ENCODE measurements at places on chromosomes 1 and 21.
A peak's percentile ranks its signal among the peaks of the same experiment; 100 is the strongest.

GRCh38 chr1:196324345-196324744 lies 283.9 kb downstream of the KCNT2 start:
- no peak for DNase-seq

GRCh38 chr1:225735252-225736149 lies 42.1 kb upstream of the SRP9 start:
- no peak for DNase-seq

DNA sequence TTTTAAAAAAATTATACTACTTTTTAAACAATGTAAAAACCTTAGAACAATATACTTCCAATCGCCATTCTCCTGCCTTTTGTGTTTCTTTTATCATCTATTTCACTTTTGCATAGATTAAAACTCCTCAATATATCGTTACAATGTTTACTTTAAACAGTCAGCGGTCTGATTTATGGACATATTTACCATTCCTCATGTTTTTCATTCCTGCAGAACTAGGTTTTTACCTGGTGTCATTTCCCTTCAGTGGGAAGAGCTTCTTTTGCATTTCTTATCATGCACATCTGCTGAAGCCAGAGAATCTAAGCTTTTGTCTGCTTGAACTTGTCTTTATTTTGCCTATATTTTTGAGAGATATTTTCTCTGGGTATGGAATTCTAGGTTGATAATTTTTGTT lies 277.4 kb upstream of the PLXNA2 start:
- DNase-seq = no peak

GRCh38 chr1:193569983-193570269 lies 383.5 kb upstream of the B3GALT2 start:
- no peak for DNase-seq

DNA sequence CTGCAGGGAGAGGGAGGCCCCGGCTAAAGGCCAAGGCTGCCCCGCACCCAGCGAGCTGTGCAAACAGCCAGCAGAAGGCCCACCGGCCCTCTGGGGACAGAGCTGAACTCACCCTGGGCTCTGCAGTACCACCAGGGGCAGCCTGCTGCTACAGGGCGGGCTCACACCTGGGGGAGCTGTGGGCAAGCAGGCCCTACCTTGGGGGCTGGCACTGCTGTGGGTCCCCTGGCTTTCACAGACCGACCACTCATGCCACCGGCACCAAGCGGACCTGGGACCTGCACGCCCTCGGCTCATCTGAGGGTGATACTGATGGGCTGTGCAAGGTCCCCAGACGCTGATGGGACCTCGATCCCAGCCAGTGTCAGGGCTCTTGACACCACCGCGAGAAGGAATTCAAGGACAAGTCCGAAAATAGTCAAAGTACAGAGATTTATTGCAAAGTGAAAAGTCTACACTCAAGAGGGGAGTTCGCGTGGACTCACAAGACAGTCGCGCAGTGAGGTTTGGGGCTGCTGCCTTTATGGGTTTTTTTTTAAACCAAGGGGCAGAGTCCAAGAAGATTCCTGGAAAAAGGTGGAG lies 61.0 kb upstream of the ADARB1 start:
- no peak for DNase-seq

- no peak for DNase-seq
Measured at GRCh38 chr1:19153169-19153568, 56.9 kb downstream of the UBR4 start.

DNA sequence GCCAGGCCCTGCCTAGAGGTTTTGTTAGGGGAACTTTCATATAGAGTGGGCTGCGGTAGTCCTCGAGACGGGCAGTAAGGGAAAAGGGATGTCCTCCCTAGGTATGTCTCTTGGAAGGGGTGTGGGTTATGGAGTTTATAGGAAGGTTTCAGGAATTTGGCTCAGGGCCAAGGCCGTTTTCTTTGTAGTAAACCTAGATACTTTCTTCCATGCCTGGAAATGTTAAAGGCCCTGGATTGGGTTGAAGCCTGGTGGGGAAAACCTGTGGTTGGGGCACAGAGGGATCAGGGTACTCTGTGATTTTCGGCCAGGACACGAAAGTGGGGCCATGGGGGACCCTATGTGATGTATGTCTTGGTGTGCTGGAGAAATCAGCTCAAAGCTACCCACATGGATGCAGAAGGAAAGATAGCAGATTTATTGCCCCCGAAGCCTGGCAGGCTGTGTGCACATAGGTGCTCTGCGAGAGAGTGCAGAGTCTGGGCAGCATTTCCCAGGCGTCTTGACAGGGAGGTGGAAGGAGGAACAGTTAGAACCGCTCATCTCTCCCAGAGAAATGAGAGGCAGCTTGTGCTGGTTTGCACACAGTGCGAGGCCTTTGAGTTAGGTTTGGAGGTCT lies 1.7 kb downstream of the SNAP47 start:
- no peak for DNase-seq

DNA sequence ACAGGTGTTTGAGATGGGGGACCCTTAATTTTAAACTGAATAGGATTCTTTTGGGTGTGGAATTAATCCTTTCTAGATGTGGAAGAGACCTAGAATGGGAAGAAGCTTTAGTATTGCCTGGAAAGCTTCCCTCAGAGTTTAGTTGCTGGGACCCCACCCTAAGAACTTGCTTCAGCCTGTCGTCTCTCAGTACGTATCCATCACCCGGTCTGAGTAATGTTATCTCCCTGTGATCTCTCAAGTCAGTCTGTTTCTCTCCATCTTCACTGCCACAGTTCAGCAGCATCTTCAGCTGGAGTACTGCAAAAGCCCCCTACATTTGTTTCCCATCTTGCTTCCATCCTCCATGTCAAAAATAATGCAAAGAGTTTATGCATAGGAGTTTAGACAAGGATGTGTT lies 28.9 kb downstream of the CNST start:
- no peak for DNase-seq

DNA sequence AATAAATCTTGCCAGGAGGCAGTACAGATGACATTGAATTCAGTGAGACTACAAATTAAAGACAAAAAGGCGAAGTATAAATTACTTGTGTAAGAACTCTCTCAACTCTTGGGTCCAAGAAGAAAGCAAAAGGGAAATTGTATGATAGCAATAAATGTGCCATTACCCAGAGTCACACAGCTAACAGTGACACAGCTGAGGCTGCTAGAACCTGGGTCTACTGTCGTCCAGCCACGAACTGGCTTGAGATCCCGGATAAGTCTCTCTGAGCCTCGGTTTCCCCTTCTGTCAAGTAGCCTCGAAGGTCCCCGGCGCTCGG lies 362 bp upstream of the ROR1 start:
- no peak for DNase-seq

DNA sequence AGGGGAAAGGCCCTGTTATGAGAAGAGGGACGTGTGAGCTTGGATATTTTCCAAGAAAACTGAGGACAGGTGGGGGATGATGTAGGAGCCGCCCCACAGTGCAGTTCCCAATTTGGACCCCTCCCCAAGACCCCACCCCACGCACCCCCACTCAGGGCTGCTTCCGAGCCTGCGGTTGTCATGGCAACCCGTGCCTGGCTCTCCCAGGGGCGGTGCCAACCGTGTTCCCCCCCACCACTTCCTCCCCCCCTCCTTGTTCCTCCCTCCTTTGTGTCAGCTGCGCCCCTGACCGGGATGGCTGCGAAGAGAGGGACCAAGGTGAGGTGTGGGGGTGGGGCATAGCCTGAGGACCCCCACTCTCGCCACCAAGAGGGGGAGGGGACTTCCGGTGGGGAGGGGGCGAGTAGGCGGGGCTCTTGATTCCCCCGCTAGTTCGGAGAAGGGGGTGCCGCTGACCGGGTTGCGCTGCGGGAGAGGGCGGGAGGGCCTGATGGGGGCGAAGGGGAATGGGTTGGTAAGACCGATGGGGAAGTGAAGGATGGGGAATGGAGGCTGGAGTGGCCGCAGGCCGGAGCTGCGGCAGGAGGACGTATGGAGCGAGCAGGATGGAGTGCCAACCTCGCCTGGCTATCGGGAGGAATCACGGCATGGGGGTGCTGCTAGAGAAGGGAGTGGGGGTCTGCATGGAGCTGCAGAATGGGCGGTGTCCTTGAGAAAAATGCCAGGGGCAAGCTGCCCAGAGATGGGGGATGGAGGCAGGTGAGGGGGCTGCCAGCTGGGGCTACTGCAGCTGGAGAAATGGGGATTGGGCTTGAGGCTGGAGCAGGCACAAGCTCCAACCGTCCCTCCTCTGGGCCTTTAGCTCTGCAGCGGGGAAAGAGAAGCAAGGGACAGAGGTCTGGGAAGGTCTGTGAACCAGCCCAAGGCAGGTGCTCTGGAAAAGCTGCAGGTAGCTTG lies 953 bp downstream of the TRIM46 start:
- DNase-seq = peak; percentile 60

- no peak for DNase-seq
Measured at GRCh38 chr1:189609167-189609566, 868.5 kb downstream of the BRINP3 start.

DNA sequence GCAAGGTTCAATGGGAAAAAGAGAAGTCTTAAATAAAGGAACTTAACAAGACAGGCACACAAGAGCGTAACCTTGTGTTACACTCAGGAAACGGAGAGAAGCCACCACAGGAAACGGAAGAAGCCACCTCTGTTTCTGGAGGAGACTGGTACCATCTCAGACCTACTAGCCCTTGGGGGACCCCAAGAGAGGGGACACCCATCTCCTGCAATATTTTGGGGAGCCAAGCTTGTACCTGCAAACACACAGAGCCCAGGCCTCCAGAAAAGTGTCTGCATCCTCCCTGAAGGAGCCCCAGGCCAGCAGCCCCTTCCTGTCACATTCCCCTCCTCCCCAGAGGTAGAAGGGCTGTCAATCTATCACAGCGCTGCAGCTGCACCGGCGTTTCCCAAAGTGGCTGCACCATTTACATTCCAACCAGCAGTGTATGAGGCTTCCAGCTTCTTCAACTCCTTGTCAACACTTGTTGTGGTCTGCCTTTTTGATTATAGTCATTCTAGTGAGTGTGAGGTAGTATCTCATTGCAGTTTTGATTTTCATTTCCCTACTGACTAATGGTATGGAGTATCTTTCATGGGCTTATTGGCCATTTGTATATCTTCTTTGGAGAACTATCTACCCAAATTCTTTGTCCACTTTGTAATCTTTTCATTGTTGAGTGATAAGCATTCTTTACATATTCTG lies 23.0 kb upstream of the PADI1 start:
- no peak for DNase-seq

DNA sequence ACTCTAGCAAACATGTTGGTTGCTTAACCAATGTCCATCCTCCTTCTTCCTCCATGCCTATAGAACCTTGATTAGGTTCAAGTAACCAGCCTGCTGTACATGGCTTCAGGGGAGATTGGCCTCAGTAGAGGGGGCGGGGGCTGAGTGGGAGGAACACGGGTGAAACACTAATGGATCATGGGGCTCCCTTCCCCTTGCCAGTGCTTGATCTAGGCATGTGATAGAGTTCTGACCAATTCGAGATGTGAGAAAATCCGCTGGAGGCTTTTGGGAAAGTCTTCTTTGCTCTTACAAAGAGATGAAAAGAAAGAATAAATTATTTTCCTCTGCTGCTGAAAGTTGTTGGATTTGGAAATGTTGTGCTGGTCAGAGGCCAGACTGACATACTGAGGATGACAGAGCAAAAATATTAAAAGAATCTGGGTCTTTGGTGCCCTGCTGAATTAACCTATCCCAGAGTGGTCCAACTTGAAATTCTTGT lies 5.2 kb upstream of the OTUD7B start:
- no peak for DNase-seq

DNA sequence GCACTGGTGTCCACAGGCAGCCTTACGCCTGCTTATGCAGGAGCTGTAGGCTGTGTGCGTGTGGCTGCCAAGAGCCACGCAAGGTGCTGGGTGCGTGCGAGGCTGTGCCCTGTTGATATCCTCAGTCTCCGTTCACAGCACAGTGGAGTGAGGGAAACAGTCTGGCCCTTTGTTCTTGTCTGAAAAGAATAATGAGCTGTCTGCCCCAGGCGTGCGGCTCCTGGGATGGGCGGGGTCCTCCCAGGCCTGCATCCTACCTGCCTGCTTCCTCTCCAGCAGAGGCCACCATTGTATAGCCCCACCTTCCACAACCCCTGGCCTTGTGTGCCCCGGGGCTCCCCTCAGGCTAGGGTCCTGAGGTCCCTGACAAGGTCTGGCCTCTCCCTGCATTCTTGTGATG lies 47.0 kb upstream of the KDM4A start:
- DNase-seq = no peak

- no peak for DNase-seq
Measured at GRCh38 chr1:77513839-77514763, 168.4 kb downstream of the ZZZ3 start.

GRCh38 chr1:18091660-18092446 lies 15.7 kb upstream of the IGSF21 start:
- DNase-seq = no peak

GRCh38 chr1:23559136-23559984 lies at the start of gene ID3:
Gene ID3 (minus strand): TSS chr1:23559501. CDS start chr1:23559426, 75 bp downstream.
- DNase-seq = peak; percentile 71

GRCh38 chr1:209844695-209845407 lies 17.1 kb downstream of the UTP25 start:
- DNase-seq = peak; percentile 76

GRCh38 chr1:212247179-212247721 lies 38.0 kb upstream of the PPP2R5A start:
- DNase-seq = no peak

GRCh38 chr1:26321315-26322041 lies 3.7 kb downstream of the CD52 start:
- DNase-seq = peak; percentile 7

GRCh38 chr1:66575739-66576138 lies 41.8 kb downstream of the SGIP1 start:
- no peak for DNase-seq

DNA sequence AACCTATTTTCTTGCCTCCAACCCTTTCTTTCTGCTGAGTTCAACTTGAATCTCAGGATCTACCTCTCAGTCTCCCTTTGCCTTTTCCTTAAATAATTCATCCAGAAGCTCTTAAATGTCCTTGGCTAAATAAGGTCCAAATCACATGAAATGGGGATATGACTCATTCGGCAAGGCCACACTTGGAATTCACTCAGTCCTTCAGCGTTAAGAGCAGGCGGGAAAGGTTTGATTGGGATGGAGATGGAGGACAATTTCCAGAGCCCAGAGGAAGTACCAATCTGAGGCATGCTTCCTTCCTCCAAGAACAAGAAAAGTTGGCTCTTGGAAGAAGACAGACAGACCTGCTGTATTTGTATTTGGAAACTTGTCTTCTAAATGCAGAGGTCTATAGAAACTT lies 128.5 kb downstream of the PROX1 start:
- DNase-seq = no peak

DNA sequence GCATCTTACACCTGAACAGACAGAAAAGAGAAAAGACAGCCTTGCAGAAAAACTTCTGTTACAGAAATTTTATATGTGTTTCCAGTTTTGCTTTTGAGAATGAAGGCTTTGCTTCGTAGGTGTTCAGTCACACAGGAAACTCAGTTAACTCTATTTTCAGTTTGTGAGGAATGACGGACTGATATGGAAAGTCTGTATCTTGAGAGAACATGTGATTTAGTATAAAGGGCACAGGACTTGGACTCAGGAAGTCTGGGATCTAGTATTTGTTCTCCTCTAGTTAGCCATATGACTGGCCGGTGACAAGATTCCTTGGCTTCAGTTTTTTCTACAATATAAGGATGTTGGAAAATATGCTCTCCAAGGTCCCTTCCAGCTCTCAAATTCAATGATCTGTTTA lies 149.1 kb downstream of the OLFM3 start:
- DNase-seq = no peak

GRCh38 chr1:111903871-111904449 lies 85.5 kb downstream of the KCND3 start:
- DNase-seq = no peak

- DNase-seq = no peak
Measured at GRCh38 chr1:78080767-78081166, 35.0 kb downstream of the GIPC2 start.

Measured in NCI-H1417 treated with DMSO at 0.1 percent for 48 hours (cell line).